ENCODE measurements at places on chromosomes 2 and 18. TPM values are rescaled to one million over a fixed set of nuclear protein-coding genes. Genes with fewer than 3 reads are reported as not detected.
A peak's percentile ranks its signal among the peaks of the same experiment; 100 is the strongest.

- no peaks in the 10 kb centered on the region for H3K27me3 ChIP-seq
- DNase-seq, result no peak
- no peaks in the 10 kb centered on the region for H3K4me1 ChIP-seq
Measured at GRCh38 chr2:161371869-161372268, 44.2 kb upstream of the TBR1 start.

DNA sequence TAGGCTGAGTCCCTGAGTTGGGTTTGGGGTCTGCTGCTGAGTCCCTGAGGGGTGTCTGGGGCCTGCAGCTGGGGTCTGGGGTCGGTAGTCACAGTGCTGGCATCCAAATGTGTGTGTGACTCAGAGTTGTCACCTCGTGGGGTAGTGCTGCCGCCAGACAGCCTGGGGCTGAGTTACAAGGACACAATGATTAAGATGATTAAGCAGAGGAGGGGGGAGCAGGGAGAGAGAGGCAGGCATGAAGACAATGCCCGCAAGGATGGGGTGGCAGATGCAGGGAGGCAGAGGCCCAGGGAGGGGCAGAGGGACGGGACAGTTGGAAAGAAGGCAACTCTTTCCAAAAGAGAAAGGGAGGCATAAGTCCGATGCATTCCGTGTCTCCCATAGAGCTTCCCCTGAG lies 120.2 kb downstream of the CELF4 start:
- DNase-seq, result no peak
- no peaks in the 10 kb centered on the region for H3K27me3 ChIP-seq
- H3K4me3 ChIP-seq, result no peak overlapping the region
- H3K4me1 ChIP-seq, result no peaks in the 10 kb centered on the region
- H3K36me3 ChIP-seq, result no peaks in the 10 kb centered on the region

DNA sequence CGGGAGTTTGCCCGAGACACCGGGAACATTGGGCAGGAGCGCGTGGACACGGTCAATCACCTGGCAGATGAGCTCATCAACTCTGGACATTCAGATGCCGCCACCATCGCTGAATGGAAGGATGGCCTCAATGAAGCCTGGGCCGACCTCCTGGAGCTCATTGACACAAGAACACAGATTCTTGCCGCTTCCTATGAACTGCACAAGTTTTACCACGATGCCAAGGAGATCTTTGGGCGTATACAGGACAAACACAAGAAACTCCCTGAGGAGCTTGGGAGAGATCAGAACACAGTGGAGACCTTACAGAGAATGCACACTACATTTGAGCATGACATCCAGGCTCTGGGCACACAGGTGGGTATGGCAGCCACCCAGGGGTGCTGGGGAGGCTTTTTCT lies 73.8 kb upstream of the EML6 start:
- H3K27me3 ChIP-seq, result no peaks in the 10 kb centered on the region
- no peaks in the 10 kb centered on the region for H3K4me1 ChIP-seq
- DNase-seq, result no peak
- H3K27ac ChIP-seq, result no peak overlapping the region
- no peak overlapping the region for H3K4me3 ChIP-seq

- H3K27ac ChIP-seq, result no peak overlapping the region
- no peak for DNase-seq
- H3K4me3 ChIP-seq, result no peak overlapping the region
- no peaks in the 10 kb centered on the region for H3K27me3 ChIP-seq
- H3K4me1 ChIP-seq, result no peaks in the 10 kb centered on the region
- H3K36me3 ChIP-seq, result no peaks in the 10 kb centered on the region
Measured at GRCh38 chr2:147642765-147643164, 202.1 kb upstream of the ACVR2A start.

GRCh38 chr18:75212751-75213090 lies 2.1 kb downstream of the TSHZ1 start:
- peaks cover 32% of the 10 kb centered on the region for H3K4me1 ChIP-seq
- DNase-seq, result no peak
- H3K36me3 ChIP-seq, result no peaks in the 10 kb centered on the region
- peak overlapping the region; percentile 76 for H3K4me3 ChIP-seq

The ECEL1 gene
- total RNA-seq, result 0.12 TPM

The TRIM54 gene
- not detected for total RNA-seq

The MGAT4A gene
- 125 TPM for total RNA-seq
